Sigmoid colon (tissue), 7 donors: ENCODE measurements at places on chromosomes 12 and 14.

DNA sequence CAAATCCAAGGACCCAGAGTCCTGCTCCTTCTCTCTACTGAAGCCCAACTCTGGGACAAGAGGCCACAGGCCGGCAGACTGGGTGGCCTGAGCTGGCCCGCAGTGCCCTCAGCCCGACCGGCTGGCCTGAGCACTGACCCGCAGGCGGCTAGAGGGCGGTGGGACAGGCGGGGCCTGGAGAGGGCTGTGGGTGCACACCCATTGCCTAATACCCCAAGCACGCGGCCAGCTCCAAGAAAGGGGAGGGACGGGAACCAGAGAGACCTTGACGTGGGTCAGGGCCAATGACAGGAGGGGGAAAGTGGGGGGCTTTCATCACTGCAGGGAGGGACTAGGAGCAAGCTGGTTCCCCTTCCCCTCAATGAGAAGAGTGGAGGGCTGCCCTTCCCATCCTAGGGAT lies 2.0 kb upstream of the WNT10B start:
- peak; percentile 82 for DNase-seq
- H3K4me1 ChIP-seq: peaks cover 39% of the 10 kb centered on the region
- H3K27me3 ChIP-seq: peaks cover 45% of the 10 kb centered on the region
- no peak overlapping the region for H3K4me3 ChIP-seq

DNA sequence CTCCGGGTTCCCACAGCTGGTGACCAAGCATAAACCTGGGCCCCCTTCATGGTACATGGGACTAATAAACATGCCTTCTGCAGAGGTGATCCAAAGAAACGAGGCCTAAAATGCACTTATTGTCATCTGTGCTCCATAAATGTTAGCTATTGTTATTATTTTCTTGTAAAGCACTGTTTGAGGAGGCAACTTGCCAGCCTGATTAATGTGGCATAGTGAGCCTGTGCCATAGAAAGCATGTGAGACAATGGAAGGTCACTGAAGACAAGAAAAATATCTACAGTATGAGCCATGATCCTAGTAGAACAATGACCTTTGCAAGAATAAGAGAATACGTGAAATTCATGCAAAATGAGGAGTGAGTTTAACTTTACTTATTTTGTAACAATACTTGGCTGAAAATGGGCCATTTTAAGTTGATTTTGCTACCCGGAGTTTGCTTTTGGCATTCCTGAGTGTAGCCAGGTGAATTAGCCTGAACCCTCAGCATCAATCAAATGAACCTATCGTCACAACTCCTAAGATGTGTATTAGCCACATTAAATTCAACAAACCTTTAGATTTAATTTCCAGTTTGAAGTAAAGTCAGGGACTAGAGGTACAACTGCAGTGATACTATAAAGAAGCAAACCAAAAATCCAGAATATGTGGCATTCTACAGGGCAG lies 52.2 kb downstream of the CPM start:
- no peak overlapping the region for H3K4me3 ChIP-seq
- no peaks in the 10 kb centered on the region for H3K4me1 ChIP-seq
- H3K27ac ChIP-seq: no peak overlapping the region
- no peak for DNase-seq
- H3K27me3 ChIP-seq: no peaks in the 10 kb centered on the region
- no peaks in the 10 kb centered on the region for H3K36me3 ChIP-seq

DNA sequence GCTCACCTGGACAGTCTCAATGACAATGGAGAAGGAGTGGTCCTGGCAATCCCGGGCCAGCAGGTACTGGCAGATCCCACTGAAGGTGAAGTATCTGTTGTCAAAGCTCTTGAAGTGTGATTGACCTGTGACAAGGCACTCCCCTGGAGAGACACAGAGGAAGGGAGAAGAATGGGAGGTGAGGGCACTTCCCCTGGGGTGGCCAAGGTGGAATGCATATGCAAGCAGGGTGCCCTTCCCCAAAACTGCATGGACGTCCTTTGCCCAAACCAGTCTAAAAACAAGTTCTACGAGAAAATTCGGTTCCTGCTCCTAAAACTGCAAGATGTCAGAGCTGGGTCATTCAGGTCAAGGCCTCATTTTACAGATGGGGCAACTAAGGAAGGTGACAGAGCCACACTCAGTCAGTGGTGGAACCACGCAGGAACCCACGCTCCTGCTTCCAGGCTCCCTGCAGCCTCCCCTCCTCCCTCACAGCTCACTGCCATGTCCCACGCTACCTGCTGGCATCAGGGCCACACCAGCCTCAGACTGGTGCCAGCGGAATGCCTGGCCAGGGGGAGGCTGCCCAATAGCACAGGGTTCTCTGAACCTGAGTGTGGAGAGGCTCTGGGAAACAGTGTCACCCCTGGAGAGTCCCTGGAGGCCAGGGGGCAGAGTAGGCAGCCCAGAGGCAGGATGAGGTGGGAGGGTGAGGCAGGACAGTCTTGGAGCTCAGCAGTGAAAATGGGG lies 59.2 kb downstream of the VWF start:
- H3K36me3 ChIP-seq: no peaks in the 10 kb centered on the region
- DNase-seq: no peak
- no peaks in the 10 kb centered on the region for H3K27me3 ChIP-seq
- no peak overlapping the region for H3K4me3 ChIP-seq
- peaks cover 3% of the 10 kb centered on the region for H3K4me1 ChIP-seq
- no peak overlapping the region for H3K27ac ChIP-seq

GRCh38 chr14:74462993-74463392 lies 30.1 kb downstream of the NPC2 start:
- no peak overlapping the region for H3K4me3 ChIP-seq
- no peak for DNase-seq
- no peaks in the 10 kb centered on the region for H3K4me1 ChIP-seq

- no peak for DNase-seq
- no peaks in the 10 kb centered on the region for H3K4me1 ChIP-seq
- no peak overlapping the region for H3K27ac ChIP-seq
- no peaks in the 10 kb centered on the region for H3K27me3 ChIP-seq
These were observed 39.3 kb downstream of the CCDC177 start for GRCh38 chr14:69535230-69535848.
